Muscle of arm (tissue), 14 donors: ENCODE measurements at places on chromosomes 4 and X.

DNA sequence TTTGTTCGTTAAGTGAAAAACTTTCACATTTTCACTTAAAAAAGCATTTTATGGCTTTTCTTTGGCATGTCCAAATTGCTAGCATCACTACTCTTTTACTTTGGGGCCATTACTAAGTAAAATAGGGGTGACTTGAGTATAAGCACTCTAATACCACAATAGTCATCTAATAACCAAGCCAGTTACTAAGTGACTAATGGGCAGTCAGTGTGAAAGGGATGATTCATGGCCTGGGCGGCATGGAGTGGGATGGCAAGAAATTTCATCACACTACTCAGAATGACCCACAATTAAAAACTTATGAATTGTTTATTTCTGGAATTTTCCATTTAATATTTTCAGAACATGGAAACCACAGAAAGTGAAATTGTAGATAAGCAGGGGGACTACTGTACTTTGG lies 60.9 kb downstream of the BMP15 start:
- no peak for DNase-seq

- no peak for DNase-seq
These were observed 6.4 kb downstream of the MTM1 start for GRCh38 chrX:150574559-150575418.

DNA sequence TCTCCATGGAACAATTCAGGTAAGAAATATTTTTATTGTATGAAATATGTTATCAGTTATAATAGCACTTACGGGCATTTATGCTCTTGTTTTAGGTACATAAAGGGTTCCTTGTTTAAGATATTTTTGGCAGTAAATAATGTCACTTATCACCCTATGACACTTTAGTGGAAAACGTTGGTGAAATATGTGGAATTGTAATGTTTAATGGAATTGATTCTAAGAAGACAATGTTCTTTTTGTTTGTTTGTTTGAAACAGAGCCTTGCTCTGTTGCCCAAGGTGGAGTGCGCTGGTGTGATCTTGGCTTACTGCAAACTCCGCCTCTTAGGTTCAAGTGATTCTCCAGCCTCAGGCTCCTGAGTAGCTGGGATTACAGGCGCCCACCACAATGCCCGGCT lies 17.4 kb downstream of the NPNT start:
- DNase-seq, result no peak

DNA sequence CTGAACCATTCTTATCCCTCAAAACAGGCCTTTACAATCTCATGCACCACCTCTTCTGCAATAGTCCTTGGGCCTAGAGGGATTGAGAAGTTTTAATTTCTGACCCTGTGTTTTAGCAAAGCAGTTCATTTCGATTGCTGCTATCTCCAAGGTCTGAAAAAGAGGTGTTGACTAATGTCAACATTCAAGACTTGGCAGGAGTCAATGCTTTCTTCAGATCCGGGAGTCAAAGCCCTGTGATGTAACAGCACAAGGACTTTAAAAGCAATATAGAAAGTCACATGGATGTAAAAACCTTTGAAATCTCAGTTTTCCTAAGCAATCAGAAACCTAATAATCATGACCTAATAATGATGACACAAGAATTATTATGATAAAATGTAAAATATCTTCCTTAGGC lies 133.8 kb downstream of the ADAM29 start:
- no peak for DNase-seq

DNA sequence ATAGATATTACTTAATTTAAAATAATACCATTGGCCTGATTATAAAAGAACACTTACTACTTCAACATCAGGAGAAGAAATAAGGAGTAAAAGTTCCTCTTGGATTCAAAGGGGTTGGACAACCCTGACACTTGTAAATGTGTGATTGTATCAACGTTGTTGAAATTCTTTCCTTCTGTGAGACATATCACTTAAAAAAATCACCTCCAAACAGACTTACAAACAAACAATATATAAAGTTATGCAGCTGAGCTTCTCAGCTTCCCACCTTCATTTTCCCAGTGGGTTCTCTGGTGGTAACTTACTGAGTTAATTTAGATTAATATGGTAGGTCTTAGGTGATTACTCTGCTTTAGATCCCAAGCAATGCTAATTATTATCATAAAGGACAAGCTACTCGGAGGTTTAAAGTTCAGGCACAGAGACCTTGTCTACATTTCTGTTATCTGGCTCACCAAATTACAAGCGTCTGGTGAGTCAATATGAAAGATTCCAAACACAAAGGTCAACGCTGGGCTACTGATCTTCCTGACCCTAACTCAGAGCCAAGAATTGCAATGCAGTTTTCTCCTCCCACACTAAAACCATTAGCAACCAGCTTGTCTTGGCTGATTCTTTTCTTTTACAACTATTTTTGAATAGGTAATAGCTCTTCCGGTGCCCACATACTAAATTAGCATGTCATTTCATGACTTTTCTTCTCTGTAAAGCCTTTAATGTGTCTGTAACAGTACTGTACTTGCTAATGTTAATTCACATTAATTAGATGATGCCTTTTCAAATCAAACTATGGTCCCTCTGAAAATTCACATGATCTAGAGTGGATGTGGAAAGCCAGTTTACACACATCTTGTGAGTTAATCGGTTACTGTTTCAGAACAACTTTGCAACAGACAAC lies 157.6 kb downstream of the RASL11B start:
- DNase-seq, result no peak

- no peak for DNase-seq
These were observed 203.5 kb downstream of the PRDM5 start for GRCh38 chr4:120718979-120719566.

DNA sequence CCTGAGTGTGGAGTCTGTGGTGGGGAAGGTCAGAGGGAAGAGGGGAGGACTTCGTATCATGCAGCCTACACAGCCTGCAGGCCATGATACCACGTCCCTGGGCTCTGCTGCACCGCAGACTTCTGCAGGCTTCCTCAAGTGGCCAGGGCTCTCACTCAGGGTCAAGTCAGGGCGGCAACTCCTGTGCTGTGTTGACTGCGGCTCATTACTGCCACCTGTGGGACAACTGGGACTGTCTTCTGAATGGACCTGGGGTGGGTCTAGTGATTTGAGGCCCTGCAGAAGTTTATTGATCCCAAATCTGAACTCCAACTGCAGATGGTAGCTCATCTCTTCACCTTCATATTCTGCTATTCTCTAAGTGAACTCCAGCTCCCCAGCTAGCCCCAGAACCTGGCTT lies 167.1 kb downstream of the NSUN7 start:
- no peak for DNase-seq

DNA sequence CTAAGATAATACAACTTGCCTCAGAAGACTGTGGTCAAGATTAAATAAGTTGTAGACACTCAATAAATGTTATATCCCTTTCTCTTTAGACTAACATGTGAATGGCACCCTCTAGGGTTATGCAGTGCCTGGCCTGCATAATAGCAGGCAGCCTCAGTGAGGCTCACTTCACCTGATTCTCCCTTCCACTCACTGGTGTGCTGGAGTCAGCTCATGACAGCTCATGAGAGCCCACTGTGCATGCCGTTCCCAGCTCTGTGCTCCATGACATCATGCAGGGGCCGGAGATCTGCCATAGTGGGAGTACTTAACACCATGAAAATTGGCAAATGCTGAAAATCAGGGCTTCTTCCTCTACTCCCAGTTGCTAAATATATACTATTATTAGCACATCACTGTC lies 64.5 kb downstream of the TEC start:
- no peak for DNase-seq

DNA sequence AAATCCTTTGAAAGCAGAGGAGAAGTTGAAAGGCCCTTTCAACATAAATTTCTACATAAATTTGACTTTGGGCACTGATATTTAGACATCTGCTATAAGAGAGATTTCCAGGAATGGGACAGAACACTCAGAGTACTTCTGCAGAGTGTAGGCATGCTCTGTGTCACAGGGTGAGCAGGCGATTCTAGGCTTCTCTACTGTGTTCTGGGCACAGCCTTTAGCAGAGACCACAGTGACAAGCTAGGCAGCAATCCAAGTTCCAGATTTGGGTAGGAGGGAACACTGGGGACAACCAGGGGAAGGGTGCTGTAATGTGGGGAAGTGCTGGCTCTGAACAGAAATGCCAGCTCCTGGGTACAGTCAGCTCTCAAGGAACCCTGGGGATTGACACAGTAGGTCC lies 6.9 kb downstream of the MAGEA10 start:
- no peak for DNase-seq

GRCh38 chrX:2188330-2188792 lies 312.4 kb downstream of the DHRSX start:
- no peak for DNase-seq

DNA sequence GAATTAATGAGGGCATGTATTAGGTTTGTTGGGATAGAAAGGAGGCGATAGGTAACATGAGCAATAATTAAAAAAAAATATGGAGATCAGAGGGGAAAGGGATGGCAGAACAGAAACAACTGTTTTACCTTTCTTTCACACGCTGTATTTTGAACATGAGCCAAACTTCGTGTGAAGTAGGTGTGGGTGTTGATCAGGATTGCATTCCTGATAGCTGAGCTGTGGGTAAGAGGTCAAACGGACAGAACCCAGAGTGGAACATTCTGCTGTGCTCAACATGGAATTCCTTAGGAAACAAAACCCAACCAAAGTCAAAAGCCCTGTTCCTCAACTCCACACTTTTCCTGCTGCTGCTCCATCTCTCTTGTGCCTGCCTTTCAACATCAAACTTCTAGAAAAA lies 162.5 kb upstream of the CASK start:
- DNase-seq, result no peak

- no peak for DNase-seq
These were observed 148.6 kb downstream of the STK32B start for GRCh38 chr4:5199912-5200311.

DNA sequence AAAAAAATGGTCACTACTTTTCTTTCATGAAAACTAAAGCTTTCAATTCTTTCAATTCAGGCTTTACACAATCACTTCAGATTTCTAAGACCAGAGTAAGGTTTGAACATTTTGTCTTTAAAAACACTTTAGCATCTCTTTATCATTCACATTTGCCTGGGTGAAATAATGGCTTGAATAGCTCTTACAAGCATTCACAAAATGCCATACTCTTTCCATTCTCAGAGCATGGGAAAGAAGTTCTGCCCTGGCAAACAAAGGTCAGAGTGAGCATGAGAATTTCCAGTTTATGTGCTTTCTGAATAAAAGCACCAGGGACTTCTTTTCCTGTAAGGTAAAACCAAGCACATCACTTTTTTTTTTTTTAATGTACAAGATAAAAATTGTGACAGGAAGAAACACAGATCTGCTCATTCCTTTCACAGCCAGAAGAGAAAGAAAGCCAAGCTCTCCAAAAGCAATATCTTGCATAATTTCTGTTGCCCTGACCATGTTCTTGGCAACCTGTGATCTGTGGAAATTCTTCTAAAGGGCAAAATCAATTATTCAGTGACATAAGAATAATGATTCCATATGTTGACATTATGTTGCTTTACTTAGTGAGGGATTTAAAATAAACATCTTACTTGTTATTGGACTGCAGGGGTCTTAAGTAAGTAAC lies 64.8 kb downstream of the CD40LG start:
- no peak for DNase-seq

DNA sequence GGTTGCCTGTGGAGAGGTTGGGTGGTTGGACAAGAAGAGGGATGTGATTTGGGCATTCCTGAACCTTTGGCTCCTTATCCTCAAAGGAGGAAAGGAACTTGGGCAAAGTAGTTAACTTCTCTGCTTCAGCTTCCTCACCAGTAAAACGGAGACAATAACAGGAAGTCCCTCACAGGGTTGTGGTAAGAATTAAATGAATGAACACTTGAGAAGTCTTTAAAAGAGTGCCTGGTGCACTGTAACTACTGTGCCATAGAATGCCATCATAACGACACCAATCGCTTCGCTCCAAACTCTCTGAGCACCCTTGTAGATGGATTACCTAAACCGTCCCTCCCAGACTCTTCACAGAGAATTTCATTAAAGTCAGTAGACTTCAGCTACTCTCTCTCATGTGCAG lies 10.5 kb downstream of the ZCCHC18 start:
- no peak for DNase-seq

- DNase-seq, result no peak
These were observed 5.2 kb upstream of the ARX start for GRCh38 chrX:25020905-25021449.

GRCh38 chr4:101818362-101818761 lies 27.8 kb downstream of the BANK1 start:
- no peak for DNase-seq

GRCh38 chr4:165016971-165017370 lies 14.8 kb upstream of the TRIM60 start:
- DNase-seq, result no peak

- peak; percentile 7 for DNase-seq
These were observed 35.3 kb upstream of the VSIG4 start for GRCh38 chrX:66074920-66075879.
